SW 1271 (cell line): ENCODE measurements at places on chromosomes 2 and 18.
A peak's percentile ranks its signal among the peaks of the same experiment; 100 is the strongest.

DNA sequence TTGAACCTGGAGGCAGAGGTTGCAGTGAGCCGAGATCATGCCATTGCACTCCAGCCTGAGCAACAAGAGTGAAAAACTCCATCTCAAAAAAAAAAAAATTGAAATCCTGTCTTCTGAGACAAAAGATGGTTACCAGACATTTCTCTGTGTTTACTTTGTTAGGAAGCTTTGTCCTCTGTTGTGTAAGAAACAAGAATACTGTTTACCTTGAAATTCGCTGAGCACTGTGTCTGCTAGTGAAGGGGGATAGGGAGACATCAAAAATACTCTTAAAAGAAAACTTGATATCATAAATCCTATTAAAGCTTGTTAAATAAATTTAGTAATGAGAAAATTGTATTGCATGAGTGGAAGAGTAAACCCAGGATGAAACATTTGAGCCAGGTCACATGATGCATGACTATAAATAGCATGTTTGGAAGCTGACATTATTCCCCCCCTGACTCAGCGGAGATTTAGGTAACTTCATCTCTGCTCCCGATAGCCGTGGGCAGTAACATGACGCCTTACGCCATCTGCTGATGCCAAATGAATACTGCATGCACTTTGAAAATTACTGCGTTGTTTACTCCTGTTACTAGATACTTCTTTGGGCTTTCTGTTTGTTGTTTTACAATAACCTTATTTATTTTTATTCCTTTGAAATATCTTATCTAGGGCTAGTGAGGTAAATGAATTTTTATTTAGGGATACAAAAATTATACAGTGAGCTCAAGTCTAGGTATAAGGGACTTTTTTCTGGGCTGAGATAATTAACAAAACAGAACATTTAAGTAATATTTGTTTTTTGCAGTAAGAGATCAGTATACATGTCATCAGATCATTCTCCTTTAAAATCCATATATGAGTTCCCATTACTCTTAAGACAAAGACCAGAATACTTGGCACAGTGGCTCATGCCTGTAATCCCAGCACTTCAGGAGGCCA, 134.9 kb downstream of the MAP3K20 start:
- DNase-seq: peak; percentile 26

GRCh38 chr2:235347691-235348090, 146.2 kb upstream of the AGAP1 start:
- no peak for DNase-seq

GRCh38 chr18:25495606-25496005, 143.6 kb upstream of the ZNF521 start:
- DNase-seq: no peak

DNA sequence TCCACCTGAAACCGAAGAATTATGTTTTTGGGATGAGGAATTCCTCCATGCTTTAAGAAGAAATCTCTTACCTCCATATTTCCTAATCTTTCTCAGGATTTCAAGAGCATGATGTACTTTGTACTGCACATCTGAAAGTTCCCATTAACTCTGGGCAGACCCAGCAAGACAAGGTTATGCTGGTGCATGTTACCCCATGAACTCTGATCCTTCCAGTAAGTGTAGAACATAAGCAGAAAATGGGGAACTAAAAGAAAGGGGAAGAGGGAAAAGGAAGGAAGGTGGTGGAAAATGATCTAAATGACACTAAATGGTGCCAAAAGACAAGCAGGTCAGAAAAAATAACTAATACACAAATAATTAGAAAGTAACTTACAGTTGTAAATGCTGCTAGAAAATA, 50.7 kb downstream of the STRN start:
- DNase-seq: no peak

DNA sequence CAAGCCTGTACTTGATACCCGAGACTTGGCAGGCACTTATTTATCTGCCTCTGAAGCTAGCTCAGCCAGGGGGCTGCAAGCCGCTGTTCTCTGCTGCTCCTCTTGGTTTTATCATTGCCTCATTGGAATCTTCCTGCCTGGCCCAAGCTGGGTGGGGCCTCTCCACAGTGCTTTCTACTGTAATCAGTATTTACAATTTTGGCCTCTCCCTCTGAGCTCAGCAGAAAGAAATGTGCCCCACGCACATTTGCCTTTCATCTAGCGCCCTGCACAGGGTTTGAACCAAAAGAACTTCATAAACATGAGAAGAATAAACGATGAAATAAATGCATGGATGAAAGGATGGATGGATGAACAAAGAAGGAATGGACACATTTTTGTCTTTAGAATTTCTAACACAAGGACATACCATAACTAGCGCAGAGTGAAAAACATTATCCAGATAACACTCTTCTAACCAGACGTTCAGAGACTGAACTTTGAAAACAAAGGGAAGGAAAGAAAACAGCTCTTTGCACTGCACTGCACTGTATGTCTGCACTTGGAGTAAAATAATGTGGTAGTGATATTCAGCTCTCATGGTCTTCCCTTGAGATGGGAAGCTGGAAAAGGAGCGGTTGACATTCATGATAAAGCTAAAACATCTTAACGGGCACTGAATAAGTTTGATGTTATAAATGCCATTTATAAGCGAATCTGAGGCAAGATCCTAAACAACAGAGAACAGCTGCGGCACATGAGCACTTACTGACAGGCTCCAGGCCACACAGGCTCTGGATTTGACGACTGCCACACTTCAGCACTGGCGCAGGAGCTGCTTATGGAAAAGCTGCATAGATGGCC, 86.8 kb upstream of the SP3 start:
- DNase-seq: no peak

- no peak for DNase-seq
Measured at GRCh38 chr2:8682719-8683667, 1.1 kb downstream of the ID2 start.

GRCh38 chr2:206764673-206765241, 371 bp downstream of the MDH1B start:
- DNase-seq: no peak
